HS-5 (cell line): ENCODE measurements at places on chromosomes 5 and 9.

DNA sequence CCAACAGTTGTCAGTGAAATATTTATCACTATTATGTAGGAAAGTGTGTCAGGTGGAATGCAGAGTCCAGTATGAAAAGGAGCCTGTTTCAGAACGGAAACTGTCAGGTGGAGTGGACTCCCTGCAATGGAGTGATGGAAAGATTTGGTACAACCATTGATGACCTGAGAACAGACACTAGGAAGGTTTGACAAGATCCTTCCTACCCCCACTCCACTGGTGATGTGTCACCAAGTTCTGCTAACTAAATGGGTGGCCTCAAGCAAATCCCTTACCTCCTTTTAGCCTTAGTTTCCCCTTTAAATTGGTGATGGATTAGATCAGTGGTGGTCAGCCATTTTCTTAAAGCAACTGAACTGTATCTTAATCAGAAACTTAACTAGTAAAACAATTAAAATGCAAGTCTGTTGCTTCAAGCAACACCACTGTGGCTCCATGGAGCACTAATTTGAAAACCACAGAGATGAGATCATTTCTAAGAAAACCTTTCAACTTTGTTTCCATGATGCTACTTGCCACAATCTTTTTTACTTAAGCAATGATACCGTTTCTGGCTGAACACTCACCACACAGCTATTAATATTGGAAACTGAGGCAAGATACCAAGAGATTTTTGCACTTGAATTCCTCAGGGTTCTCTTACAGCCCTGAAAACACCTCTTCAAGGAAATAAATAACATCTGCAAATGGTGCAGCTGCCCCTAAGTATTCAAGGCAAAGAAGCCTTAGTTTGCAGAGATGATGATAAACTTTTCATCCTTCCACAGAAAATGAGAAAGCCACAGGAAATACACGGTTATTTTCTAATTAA lies 140.6 kb downstream of the ERCC6L2 start:
- DNase-seq: no peak

- peak; percentile 80 for DNase-seq
Observed at GRCh38 chr5:13501176-13501575, 443.3 kb downstream of the DNAH5 start.

DNA sequence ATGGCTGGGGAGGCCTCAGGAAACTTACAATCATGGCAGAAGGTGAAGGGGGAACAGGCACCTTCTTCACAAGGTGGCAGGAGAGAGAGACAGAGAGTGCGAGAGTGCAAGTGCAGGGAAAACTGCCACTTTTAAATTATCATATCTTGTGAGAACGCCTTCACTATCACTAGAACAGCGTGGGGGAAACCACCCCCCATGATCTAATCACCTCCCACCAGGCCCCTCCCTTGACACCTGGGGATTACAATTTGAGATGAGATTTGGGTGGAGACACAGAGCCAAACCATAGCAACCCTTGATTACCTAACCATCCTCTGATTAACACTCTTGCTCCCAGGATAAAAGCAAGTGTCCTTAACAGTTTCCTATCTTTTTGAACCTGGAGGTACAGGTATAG lies 21.1 kb downstream of the ADAMTS19 start:
- DNase-seq: no peak

- no peak for DNase-seq
Observed at GRCh38 chr9:38018958-38019602, 49.9 kb downstream of the SHB start.

DNA sequence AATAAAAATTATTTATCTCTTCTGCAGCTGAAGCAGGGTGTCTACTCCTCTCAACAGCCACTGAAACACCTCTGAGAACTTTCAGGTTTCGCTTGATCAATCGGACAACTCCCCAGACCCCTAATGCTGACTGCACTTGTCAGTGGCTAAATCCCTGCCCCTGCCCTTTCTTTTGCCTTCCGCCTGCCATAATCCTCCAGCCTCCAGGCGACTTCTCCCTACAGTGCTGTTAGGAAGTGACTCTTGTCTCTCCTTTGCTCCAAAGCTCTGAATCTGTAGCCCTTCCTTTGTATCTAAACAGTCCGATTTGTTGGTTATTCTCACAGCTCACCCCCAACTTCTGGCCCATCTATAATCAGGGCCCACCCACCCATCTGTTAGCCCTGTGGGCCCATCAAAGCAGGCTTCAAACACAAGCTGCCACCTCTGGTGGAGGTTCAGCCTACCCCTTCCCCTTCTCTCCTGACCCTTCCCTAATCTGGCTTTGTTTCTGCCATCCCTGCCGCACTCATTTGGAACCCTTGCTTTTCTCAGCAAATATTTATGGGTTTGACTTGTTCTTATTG lies 53.7 kb upstream of the IFNK start:
- DNase-seq: no peak

GRCh38 chr9:124771867-124772679 lies 962 bp upstream of the NR6A1 start:
- peak; percentile 38 for DNase-seq

DNA sequence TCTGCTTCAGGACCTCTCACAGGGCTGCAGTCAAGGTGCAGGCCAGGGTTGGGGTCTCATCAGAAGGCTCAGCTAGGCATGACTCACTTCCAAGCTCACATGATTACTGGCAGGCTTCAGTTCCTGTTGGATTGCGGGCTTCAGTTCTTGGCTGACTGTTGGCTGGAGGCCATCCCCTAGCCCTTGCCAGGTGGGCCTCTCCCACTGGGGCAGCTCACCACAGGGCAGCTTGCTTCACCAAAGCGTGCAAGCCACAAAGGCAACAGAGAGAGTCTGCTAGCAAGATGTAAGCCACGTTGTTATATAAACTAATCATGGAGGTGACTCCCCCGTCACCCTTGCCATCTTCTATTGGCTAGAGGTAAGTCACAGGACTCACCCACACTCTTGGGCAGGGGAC lies 14.4 kb downstream of the CPLX2 start:
- DNase-seq: no peak

- no peak for DNase-seq
Observed at GRCh38 chr9:130171226-130172148, 717 bp upstream of the NCS1 start.

- DNase-seq: no peak
Observed at GRCh38 chr5:143605403-143606005, 202.0 kb upstream of the NR3C1 start.

DNA sequence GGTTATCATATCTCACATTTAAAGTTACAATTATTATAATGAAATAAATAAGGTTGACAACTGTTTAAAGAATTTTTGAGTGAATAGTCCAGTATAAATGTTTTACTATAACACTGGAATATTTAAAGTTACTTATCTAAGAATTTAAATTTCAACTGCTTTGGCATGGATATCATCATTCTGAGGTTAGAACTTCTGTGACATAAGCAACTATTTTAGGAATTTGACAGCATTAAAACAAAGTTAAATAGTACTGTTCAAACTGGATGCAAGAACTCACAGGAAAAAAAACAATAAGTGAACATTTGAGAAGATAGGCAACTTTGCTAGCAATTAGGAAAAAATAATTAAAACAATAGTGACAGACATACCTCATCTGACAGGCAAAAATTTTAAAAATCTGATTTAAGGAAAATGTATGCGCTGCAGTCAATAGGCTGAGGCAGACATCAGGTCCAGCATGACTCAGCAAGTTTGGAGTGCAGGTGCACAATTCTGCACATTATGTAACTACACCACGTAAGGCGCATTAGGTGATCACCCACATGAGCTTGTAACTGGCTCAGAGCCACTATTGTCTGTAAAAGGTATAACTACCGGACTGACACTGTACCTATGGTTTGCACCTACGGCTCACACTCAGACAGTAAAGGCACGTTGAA lies 180.6 kb downstream of the PDE4D start:
- DNase-seq: no peak

- DNase-seq: no peak
Observed at GRCh38 chr9:106074006-106074405, 379.7 kb downstream of the TMEM38B start.

DNA sequence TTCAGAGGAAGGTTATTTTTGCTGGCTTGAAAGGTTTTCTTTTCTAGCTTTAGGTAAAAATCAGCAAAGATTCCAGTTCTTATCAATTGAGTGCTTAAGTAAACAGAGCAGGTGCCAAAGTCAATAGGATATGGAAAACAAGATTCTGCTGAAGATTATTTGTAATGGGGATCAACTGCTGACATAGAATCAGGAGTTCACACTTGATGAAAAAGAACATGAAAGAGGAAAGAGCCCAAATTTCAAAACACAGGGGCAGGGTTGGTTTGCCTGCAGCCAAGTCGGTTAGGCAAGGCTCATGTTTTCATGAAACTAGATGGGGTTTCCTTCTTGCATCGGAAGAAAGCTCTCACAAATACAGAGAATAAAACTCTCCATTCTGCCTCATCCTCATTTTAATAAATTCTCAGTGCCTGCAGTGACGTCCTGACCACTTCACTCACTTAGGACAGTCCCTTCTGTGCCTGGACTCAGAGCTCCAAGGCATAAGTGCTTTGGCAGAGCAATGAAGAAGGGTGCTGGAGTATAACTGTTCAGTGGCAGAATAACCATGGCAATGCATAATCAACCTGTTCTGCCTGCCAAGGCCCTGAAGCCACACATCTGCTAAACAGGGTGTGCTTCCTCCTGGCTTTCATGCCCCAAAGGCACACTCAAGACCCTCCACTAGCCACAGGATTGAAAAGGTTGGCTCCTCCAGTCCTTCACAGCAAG lies 179.6 kb downstream of the GNAQ start:
- DNase-seq: no peak

- no peak for DNase-seq
Observed at GRCh38 chr5:89724379-89725095, 685.0 kb downstream of the CETN3 start.

GRCh38 chr9:117682955-117683710 lies 21.1 kb upstream of the TLR4 start:
- DNase-seq: peak; percentile 33

DNA sequence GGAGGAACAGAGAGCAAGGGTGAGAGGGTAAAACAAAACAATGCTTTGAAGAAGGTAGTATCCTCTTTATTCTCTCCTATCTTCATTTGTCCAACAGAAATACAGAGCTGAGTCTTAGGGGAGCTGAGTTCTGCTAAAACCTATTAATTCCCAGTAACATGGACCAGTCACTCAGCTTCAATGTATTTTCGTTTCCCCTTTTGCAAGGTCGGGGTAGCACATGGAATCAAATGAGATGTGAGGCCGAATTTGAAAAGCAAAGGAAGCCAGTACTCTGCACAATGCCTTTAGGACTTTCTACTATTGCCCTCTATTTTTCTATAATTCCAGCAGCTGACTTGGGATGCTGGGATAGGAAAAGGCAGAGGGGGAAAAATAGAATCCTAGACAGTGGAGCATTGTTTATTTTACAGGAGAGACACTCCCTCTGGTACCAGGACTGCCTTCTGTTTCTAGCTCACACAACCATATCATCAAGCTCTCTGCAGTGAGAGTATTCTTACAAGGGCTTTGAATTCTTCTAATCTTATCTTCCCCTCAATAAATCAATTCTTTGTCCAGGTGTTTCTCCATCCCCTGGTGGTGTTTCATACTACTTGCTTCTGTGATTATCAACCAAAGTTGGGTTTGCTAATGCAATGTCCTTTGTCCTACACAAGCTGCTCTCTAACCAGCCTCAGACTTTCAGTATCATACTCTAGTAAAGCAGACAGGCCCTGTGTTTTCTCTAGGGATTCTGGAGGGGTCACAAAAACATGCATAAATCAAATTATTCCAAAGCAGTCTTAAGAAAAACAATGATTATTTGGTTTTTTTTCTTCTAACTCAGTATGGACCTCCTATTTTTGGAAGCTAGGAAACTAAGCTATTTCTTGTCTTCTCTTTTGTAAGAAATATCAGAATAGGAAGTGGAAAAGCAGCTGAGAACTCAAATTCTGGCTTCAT lies 341.5 kb downstream of the OSTF1 start:
- no peak for DNase-seq

GRCh38 chr5:107388141-107388861 lies 282.4 kb downstream of the EFNA5 start:
- DNase-seq: peak; percentile 92

DNA sequence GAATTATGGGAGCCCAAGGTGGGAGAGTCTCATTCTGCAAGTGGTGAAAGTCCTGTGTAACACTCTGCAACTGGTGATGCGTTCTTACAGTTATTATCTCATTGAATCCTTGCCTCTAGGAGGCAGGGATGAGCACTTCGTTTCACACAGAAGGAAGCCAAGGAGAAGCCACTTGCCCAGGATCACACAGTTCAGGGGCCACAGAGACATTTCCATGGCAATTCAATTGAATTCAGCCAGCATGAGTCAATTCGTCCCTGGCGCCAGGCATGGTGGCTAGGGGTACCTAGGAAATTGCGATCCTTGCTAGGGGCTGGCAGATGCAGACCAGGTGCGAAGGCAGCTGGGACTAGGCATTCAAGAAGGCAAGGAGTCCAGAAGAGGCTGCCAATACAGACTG lies 26.2 kb downstream of the LHX2 start:
- no peak for DNase-seq

DNA sequence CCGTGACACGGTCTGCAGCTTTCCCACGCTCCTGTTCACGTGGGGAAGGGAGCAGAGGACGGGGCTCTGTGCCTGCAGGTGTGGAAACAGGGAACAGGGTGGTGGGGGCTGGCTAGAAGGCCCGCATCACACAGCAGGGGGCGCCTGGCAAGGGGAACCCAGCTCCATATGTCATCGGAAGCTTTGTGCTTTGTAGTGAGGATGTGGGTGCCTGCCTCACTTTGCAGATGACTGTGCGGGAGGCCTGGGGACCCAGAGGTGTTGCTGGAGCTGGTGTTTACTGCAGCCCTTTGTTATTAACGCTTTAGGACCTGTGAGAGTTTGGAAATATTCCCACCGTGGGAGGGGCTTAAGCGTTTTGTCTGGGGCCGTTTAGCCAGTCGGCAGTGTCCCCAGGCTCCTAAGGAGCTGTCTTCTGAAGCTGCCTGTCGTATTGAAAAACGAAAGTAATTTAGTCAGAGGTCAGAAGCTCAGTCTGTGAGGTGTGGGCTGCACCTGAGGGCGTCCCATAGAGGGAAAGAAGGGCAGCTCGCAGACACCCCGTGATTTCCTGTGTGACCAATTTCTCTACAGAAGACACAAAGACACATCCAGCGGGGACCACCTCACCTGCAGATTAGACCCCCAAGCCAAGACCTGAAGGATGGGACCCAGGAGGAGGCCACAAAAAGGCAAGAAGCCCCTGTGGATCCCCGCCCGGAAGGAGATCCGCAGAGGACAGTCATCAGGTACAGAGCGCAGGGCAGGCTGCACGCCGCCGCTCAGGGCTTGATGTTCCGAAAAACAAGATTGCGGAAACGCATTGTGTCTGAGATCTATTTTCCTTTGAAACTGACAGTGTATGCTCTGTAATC lies 9.1 kb downstream of the MAN1B1 start:
- no peak for DNase-seq

GRCh38 chr5:122997294-122997693 lies 39.2 kb downstream of the PPIC start:
- DNase-seq: no peak

GRCh38 chr9:135908754-135909204 lies 1.4 kb upstream of the CAMSAP1 start:
- DNase-seq: no peak

DNA sequence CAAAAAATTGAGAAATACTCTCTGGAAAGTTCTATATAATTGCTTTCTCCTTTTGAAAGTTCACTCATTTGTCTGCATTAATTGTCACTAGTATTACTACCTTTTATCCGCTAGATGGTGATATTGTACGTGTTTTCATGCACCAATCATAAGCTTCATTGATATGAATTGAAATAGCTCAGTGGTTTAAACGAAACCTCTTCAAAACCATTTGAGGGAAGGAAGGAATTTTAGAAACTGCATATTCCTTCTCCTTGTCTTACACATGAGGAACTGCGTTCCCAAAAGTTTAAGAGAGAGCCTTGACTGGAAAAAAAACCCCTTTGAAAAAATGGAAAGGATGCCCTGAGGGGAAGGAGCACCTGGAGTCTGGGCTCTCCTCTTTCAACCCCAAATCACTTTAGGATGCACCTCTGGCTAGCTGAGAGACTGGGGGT lies 98.6 kb downstream of the YTHDC2 start:
- DNase-seq: no peak
